Activated CD8-positive, alpha-beta memory T cell treated with anti-CD3 and anti-CD28 coated beads for 1 hour (primary cell): ENCODE measurements at places on chromosomes 6 and 20.

DNA sequence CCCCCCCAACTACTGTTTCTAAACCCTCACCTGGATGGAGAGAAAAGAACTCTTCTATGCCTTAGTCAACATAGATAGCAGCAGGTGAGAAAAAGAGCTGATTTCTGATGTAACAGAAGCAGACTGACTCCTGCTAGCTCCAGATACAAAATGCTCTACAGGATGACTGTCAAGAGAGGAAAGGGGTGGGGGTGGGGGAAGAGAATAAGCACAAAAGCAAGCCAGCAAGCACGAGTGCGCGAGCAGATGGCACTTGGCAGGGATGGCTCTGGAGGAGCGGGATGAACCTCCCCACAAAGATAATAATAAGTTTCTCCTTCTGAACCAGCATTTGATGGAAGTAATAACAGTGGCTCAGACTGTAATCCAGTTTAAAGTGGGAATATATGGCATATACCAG is 45.6 kb upstream of the SPDEF start:
- DNase-seq: no peak

DNA sequence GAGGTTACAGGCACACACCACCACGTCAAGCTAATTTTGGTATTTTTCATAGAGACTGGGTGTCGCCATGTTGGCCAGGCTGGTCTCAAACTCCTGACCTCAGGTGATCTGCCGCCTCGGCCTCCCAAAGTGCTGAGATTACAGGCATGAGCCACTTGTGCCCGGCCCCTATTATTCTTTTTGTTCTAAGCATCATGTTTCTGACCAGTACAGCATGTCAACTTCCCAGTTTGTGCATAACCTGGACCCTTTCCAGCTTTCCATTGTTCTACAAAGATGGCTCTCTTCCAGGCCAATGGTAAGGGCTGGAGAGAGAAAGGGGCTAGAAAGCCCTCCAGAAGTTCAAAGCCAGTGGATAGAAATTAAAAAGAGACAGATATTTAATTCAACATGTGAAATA is 91.3 kb upstream of the TNFAIP3 start:
- DNase-seq: no peak

GRCh38 chr20:6253396-6253795 is 130.6 kb upstream of the FERMT1 start:
- no peak for DNase-seq

DNA sequence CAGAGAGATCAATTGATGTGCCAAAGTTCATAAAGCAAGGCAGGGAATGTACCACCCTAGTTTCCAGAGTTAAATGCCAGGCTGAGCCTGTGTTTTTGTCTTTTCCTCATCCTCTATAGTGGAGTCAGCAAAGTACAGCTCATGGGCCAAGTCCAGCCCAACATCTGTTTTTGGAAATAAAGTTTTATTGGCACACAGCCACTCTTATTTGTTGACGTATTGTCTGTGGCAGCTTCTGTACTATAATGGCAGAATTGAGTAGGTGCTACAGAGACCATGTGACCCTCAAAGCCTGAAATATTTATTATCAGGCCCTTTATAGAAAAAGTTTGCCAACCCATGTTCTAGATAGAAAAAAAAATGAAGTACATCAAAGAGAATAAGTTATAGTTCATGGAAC is 187.0 kb downstream of the TSHZ2 start:
- no peak for DNase-seq
